ENCODE measurements at places on chromosomes 5 and 9. TPM values are rescaled to one million over a fixed set of nuclear protein-coding genes. Genes with fewer than 3 reads are reported as not detected.
A peak's percentile ranks its signal among the peaks of the same experiment; 100 is the strongest.

- no peak for DNase-seq
Measured at GRCh38 chr5:125043781-125044391, 297.4 kb upstream of the ZNF608 start.

- no peak for DNase-seq
Measured at GRCh38 chr9:124467410-124468060, 17.3 kb downstream of the ADGRD2 start.

GRCh38 chr5:150397146-150397781 lies 15.4 kb downstream of the CD74 start:
- no peak for DNase-seq

DNA sequence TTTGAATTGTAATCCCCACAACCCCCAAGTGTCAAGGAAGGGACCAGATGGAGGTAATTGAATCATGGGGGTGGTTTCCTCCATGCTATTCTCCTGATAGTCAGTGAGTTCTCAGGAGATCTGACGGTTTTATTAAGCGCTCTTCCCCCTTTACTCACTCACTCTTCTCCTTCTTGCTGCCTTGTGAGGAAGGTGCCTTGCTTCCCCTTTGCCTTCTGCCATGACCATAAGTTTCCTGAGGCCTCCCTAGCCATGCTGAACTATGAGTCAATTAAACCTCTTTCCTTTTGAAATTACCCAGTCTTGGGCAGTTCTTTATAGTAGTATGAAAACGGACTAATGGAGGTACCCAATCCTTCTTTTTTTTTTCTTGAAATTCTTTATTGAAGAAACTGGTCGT lies 2.2 kb upstream of the CEP120 start:
- no peak for DNase-seq

- no peak for DNase-seq
Measured at GRCh38 chr5:9543311-9543920, 2.5 kb downstream of the SEMA5A start.

DNA sequence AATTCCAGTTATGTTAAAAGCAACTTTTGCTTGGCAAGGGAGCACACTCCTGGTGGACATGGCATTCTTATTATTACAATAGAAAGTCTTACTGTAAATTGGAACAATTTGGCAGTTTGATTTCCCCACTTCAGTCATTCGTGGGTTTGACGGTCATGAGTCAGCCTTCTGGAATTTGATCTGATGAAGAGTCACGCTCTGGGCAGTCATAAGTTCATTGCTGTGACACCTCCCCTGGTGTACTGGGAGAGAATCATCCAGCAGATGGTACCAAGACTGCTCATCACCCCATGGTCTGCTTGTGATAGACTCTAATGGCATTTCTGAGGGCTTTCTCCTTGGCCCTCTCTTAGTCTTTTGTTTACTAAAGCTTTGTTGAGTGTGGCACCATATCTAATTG lies 53.8 kb downstream of the GLRA1 start:
- DNase-seq = no peak

- DNase-seq = no peak
Measured at GRCh38 chr5:14444161-14444560, 137.4 kb upstream of the OTULINL start.

DNA sequence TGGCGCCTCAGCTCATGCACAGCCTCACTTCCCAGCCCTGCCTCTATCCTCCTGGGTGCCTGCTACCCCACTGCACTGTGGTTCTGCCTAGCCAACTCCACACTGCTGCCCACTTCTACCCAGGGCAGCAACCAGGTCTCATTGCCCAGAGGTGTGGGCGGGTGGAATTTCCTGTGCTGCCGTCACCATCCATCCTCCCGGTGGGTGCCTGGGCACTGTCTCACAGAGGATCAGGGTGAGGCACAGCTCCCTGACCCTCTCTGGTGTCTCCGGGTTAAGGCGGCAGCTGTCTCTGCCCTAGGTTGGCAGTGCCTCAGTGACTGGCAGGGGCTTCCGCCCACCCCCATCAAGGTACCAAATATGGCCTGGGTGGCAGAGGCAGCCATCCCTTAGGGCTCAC lies 4.3 kb upstream of the MTMR12 start:
- DNase-seq = no peak

DNA sequence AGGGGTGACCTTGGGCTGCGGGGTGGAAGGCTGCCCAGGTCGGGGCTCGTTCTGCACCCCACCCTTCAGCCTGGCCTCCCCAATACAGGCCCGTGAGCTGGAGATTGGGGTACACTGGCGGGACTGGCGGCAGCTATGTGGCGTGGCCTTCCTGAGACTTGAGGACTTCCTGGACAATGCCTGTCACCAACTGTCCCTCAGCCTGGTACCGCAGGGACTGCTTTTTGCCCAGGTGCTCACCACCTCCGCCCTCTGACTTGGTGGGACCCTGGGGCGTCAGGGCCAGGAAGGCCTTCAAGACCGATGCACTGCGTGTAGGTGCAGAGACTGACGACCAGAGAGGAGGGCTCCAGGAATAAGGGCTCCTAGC lies 10.5 kb downstream of the ZDHHC12 start:
- DNase-seq = no peak

- DNase-seq = no peak
Measured at GRCh38 chr5:9351546-9351945, 194.3 kb downstream of the SEMA5A start.

DNA sequence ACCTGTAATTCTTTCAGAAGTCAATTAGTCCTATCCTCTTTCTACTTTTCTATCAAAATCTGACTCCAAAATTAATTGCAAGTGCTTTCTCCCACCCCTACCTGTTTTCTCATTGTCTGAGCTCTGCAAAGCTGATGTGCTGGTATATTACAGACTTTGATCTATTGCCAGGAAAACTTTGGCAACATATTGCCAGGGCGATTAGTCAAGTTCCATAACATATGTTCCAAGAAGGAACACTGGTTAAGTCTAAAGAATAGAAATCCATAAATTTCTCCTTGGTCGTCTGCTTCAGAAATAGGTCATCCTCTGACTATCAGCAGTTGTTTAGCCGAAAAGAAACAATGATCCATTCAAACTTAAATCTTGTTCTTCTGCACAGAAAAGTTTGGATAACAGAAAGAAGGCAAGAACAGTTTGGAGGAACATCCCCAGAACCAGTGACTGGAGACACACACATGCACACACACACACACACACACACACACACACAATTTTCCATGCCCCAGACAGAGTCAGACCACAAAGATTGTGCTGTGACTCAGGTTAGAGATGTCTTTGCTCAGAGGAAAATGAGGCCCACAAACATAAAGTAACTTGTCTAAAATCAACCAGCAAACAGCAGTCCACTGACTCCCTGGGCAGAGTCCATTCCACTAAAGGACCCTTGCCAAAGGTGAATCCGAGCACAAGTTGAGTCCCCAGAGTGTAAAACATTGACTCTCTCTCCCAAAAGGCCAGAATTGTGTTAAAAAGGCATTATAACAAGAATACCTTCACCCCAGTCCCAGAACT lies 202.1 kb downstream of the DEPDC1B start:
- DNase-seq = no peak

DNA sequence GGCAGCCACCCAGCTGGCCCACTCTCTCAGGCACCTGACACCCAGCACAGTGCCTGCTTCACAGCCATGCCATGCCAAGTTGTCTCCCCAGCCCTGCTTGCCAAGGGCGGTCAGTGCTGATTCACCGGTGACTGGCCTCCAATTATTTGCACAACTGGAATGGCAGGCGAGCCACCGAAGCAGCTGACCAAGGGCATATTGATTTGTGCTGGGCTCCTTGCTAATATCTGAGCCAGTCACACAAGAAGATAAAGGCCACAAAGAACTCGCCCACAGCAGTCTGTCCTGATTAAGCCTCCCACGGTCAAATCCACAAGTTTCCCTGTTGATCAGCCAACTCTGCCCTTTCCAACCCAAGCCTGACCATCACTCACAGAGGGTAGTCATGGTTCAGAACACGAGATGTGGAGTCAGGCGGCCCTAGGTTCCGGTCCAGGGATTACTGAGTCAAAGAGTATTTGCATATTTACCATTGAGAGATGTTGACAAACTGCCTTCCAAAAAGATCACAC lies 6.4 kb upstream of the EEIG1 start:
- DNase-seq = no peak

- DNase-seq = no peak
Measured at GRCh38 chr5:73380710-73381589, 67.6 kb downstream of the FOXD1 start.

GRCh38 chr9:114193090-114193489 lies 37.8 kb downstream of the COL27A1 start:
- DNase-seq = no peak

- DNase-seq = no peak
Measured at GRCh38 chr9:89358376-89358916, 40.1 kb downstream of the SECISBP2 start.

DNA sequence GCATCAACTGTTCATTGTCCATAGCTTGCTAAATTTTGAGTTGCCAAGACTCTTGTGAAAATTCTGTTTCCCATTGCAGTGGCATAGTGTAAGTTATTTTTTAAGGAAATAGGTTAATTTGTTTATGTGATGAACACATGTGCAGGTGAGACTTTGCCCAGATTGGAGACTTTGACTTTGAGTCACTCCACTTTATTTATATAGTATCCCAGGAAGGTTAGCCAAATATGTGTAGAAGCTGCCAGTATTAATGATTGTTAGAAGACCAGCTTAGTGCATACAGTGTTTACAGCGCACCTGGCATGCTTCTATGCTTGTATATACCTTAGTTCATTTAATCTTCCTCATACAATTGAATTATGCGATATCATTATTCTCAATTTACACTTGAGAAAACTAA lies 51.0 kb downstream of the MTAP start:
- no peak for DNase-seq

DNA sequence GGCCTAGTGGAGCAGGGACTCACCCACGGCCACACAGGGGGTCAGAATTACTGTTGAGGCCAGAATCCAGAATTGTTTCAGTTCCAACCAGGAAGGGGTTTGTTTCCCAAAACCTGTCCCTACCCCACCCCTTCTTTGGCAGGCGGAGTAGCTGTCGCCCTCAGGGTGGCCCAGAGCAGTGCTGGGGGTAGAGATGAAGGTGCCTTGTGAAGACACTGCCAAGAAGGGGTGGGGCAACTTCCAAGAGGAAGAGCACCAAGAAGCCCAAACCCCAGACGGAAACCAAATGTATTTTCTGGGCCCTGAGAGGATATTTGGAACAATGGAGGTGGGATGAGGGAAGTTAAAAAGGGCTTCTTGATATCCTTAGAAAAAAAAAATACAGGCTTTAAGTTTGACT lies 11.4 kb upstream of the NDST1 start:
- no peak for DNase-seq

- no peak for DNase-seq
Measured at GRCh38 chr5:84392836-84393235, 8.2 kb upstream of the EDIL3 start.

DNA sequence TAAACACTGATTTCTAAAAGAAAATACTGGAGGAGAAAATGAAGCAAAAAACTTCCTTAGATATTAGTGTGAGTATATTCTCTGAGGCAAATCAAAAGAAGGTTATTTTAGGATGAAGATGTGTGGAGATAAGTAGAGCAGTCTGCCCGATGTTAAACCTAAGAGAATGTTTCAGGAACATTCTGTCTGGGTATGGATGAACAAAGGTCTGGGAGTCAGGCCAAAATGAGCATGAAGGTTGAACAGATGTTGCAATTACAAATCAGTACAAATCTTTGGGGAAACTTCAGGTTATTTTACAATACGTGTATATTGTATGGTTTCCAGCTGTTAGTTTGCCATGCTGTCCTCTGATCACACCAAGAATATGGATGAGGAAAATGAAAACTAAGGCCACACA lies 14.4 kb upstream of the CEP78 start:
- no peak for DNase-seq

- DNase-seq = peak; percentile 57
Measured at GRCh38 chr9:71769175-71770161, 1.2 kb upstream of the CEMIP2 start.

GRCh38 chr9:125763394-125763801 lies 16.2 kb downstream of the PBX3 start:
- DNase-seq = no peak

GRCh38 chr5:144084971-144085370 lies 85.5 kb downstream of the YIPF5 start:
- DNase-seq = no peak

The BHMT2 gene
- not detected for total RNA-seq

The TMEM171 gene
- total RNA-seq = not detected

The TSSK1B gene
- total RNA-seq = not detected

The SMC2 gene
- total RNA-seq = 56.1 TPM

The WWC1 gene
- total RNA-seq = 0.09 TPM

The JAKMIP2 gene
- total RNA-seq = 4.1 TPM

The HCN1 gene
- not detected for total RNA-seq
